NCI-H1417 (cell line): ENCODE measurements at places on chromosomes 12 and 14.

- DNase-seq: no peak
Observed at GRCh38 chr14:64706593-64707193, 2.5 kb downstream of the PLEKHG3 start.

DNA sequence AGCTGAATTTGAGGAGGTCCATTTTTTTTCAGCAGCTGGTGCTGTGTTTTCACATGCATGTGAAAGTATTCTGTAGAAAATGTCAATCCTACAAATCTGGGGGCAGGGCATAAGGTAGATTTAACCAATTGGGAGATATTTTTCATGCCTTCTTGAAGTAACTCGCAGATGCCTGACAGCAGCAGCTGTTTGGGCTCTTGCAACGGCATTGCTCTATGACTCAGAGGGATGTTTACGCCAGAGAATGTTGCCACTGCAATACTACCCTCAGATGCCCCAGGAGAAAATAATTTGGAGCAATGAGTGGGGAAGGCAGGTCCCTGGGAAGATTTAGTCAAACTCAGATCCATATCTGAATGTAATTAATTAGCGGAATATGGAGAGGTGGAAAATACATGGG lies 42.5 kb upstream of the MYBPC1 start:
- DNase-seq: no peak

DNA sequence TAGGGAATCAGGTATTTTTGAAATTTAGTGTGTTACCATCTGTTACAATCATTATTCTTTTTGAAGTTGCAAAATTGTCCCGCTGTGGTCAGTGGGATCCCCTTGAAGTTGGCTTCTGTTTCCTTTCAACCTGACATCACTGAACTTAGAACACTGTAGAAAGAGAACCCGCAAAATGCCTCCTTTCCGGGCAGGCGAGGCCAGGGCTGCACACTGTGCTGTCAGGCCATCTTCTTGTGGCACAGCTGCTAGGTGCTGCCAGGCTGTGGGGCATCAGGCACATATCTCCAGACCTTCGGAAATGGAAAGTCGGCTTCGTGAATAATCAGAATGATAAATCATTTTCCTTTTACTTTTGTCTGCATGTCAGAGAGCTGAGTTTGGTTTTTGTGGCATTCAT lies 103.5 kb downstream of the GLT1D1 start:
- DNase-seq: no peak

GRCh38 chr14:104903990-104904389 lies 20.7 kb upstream of the PLD4 start:
- DNase-seq: no peak

GRCh38 chr12:67434671-67435370 lies 165.7 kb downstream of the CAND1 start:
- no peak for DNase-seq

- DNase-seq: no peak
Observed at GRCh38 chr14:91146661-91147060, 32.8 kb downstream of the DGLUCY start.
